ENCODE measurements at places on chromosomes 2 and 18. TPM values are rescaled to one million over a fixed set of nuclear protein-coding genes. Genes with fewer than 3 reads are reported as not detected.

The FSHR gene
- not detected for total RNA-seq

The DSG3 gene
- 0.07 TPM for total RNA-seq

The LIPG gene
- total RNA-seq: 11.8 TPM

The NEUROD1 gene
- not detected for total RNA-seq

The REEP1 gene
- total RNA-seq: 1.5 TPM

The UBE2E3 gene
- 96.0 TPM for total RNA-seq
